ENCODE measurements at places on chromosomes 6 and 20. TPM values are rescaled to one million over a fixed set of nuclear protein-coding genes. Genes with fewer than 3 reads are reported as not detected.
A peak's percentile ranks its signal among the peaks of the same experiment; 100 is the strongest.

DNA sequence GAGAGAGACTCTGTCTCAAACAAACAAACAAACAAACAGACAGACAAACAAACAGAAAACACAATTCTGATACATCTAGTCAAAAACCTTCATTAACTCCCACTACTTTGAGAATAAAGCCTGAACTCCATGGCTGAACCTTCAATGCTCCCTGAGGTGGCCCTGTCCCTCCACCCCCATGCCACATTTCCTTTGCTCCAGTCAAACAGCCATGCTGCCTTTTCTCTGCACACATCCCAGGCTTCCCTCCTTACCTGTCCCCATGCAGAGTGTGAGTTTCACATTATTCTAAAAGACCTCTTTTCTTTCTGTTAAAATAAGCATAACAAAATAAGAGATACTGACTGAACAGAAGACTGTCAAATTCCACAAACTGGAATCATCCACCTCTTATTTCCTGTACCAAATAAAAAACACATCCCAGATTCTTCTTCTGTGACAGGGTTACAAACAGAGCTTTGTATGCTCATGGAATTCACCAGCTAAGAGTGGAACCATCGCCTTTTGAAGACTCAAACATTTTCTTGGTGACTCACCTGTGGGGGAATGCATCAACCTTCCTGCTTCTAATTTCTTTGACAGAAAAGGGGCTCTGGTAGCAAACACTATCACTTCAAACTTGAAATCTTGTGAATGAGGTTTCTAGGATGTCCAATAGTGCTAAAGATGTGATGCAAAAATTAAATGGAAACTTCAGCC is 71.0 kb upstream of the SLC22A16 start:
- no peak overlapping the region for H3K27ac ChIP-seq
- no peak overlapping the region for H3K4me3 ChIP-seq
- H3K36me3 ChIP-seq: no peaks in the 10 kb centered on the region
- no peak for DNase-seq
- H3K27me3 ChIP-seq: no peaks in the 10 kb centered on the region

GRCh38 chr6:167647737-167648470 is 178.8 kb upstream of the AFDN start:
- no peaks in the 10 kb centered on the region for H3K27me3 ChIP-seq
- H3K36me3 ChIP-seq: no peaks in the 10 kb centered on the region
- H3K4me1 ChIP-seq: peaks cover 6% of the 10 kb centered on the region
- no peak overlapping the region for H3K27ac ChIP-seq
- H3K4me3 ChIP-seq: no peak overlapping the region

GRCh38 chr6:133590196-133590595 is 298.7 kb upstream of the TCF21 start:
- H3K36me3 ChIP-seq: no peaks in the 10 kb centered on the region
- H3K4me3 ChIP-seq: no peak overlapping the region
- DNase-seq: no peak
- H3K27me3 ChIP-seq: no peaks in the 10 kb centered on the region
- H3K27ac ChIP-seq: no peak overlapping the region

DNA sequence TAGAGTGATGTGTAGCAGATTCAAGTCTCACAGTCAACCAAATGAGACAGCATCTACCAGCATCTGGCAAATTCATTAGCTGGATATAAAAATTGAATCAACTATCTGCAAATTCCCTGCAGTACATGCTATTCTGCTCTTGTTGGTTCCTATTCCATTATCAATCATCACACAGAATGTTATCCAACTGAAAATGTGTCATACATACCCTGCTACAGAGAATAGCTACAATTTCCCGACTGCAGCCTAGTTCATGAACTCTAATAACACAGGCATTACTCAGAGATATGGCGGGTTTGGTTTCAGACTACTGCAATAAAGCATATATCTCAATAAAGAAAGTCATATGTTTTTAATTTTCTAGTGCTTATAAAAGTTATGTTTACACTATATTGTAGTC is 78.4 kb downstream of the AHI1 start:
- H3K27me3 ChIP-seq: no peaks in the 10 kb centered on the region
- H3K4me1 ChIP-seq: no peaks in the 10 kb centered on the region
- no peak overlapping the region for H3K4me3 ChIP-seq
- H3K36me3 ChIP-seq: no peaks in the 10 kb centered on the region
- no peak for DNase-seq

DNA sequence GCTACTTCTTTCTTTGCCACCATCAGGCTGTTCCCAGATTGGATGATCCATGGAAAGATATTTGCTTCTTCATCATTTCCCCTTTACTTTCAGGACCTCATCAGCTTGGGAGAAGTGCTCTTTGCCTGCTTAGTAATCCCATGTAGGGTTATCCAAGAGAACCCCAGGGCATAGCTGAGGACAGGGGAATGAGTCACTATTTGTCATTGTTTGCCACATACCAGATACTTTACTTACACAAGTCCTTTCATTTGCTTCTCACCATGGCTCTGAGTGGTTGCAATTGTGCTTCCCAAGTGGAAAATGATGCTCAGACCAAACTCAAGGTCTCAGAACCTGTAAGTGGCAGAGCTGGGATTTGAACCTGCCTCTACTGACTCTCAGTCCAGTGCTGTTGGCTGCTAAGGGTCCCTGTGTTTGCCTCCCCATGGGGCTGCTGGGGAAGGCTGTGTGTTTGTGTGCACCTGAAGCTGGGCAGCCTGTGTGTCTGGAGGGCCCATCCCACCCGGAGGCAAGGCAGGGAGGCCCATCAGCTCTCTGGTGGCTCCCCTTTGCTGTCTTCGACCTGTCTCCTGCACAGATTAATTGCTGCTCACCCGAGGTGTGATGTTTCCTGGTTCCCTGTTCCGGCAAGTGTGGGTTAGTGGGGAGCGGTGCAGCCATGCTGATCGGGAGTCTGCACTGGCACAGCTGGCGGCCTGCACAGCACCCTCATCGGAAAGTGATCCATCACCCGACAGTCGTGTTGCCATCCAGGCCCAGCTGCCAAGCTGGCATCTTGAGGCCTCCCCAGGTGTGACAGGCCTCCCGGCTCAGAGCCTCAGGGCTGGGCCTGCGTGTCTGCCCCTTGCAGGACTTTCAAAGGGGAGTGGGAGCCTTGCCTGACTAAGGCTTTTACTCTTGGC is 228.8 kb downstream of the DHX35 start:
- no peaks in the 10 kb centered on the region for H3K36me3 ChIP-seq
- H3K4me3 ChIP-seq: no peak overlapping the region
- no peak overlapping the region for H3K27ac ChIP-seq
- H3K27me3 ChIP-seq: no peaks in the 10 kb centered on the region
- no peaks in the 10 kb centered on the region for H3K4me1 ChIP-seq

- H3K27ac ChIP-seq: no peak overlapping the region
- no peaks in the 10 kb centered on the region for H3K27me3 ChIP-seq
- peaks cover 5% of the 10 kb centered on the region for H3K36me3 ChIP-seq
Measured at GRCh38 chr6:37298958-37299357, 41.0 kb upstream of the TMEM217 start.

- DNase-seq: no peak
- no peak overlapping the region for H3K27ac ChIP-seq
- no peaks in the 10 kb centered on the region for H3K36me3 ChIP-seq
- no peak overlapping the region for H3K4me3 ChIP-seq
Measured at GRCh38 chr6:101322921-101323320, 70.6 kb upstream of the GRIK2 start.

DNA sequence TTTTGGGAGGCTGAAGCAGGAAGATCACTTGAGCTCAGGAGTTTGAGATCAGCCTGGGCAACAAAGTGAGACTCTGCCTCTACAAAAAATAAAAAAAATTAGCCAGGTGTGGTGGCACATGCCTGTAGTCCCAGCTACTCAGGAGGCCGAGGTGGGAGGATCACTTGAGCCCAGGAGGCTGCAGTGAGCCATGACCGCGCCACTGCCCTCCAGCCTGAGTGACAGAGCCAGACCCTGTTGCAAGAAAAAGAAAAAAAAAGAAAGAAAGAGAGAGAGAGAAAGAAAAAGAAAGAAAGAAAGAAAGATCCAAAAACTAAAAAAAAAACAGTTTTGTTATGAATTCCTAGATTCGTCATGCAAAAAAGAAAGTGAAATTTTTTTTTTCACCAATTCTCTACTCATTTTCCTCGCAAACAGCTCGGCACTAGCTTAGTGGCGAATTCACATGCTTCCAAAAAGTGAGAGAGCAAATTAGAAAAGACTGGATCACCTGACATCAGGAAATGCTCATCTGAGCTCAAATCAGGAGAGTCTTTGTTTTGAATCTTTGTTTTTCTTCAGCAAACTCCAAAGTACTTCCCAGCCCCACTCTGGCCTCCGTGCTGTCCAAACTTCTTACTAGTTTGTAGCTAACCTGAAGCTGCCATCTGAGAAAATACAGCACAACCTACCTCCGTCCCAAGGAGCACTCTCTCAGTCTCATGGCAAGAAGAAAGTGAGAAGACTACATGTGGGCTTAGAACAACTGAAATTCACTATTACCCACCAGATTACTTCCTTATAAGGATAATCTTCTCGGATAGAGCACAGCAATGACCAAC is 27.0 kb downstream of the IPCEF1 start:
- DNase-seq: no peak
- no peak overlapping the region for H3K27ac ChIP-seq

DNA sequence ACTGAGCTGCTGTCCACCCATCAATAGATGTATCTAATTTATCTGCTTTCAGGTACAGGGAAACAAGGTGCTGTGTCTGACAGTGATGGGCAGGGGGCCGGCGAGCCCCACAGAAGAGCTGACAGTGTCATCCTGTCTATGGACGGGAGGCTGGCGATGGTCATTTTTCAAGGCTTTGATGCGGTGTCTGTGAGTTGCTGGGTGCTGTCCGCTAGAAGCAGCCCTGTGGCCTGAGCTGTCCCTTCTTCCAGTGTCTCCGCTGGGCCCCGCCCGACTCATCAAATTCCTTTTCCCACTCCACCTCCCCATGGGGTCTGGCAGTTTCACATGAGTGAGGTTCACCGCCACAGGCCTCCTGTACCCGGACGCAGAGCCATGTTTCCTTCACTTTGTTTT is 161.4 kb upstream of the PMEPA1 start:
- no peaks in the 10 kb centered on the region for H3K36me3 ChIP-seq
- DNase-seq: no peak
- H3K27me3 ChIP-seq: no peaks in the 10 kb centered on the region
- no peak overlapping the region for H3K4me3 ChIP-seq
- no peak overlapping the region for H3K27ac ChIP-seq

GRCh38 chr6:108123481-108123929 is 42.3 kb upstream of the NR2E1 start:
- H3K36me3 ChIP-seq: no peaks in the 10 kb centered on the region
- H3K4me1 ChIP-seq: no peaks in the 10 kb centered on the region
- DNase-seq: peak; percentile 18
- H3K4me3 ChIP-seq: no peak overlapping the region
- peaks cover 92% of the 10 kb centered on the region for H3K27me3 ChIP-seq

- H3K36me3 ChIP-seq: no peaks in the 10 kb centered on the region
- peak; percentile 83 for DNase-seq
- no peak overlapping the region for H3K27ac ChIP-seq
- H3K27me3 ChIP-seq: no peaks in the 10 kb centered on the region
- no peak overlapping the region for H3K4me3 ChIP-seq
- no peaks in the 10 kb centered on the region for H3K4me1 ChIP-seq
Measured at GRCh38 chr20:58485393-58485792, 29.8 kb downstream of the APCDD1L start.

- no peaks in the 10 kb centered on the region for H3K4me1 ChIP-seq
- no peak overlapping the region for H3K4me3 ChIP-seq
- no peak overlapping the region for H3K27ac ChIP-seq
- DNase-seq: no peak
- H3K36me3 ChIP-seq: no peaks in the 10 kb centered on the region
- no peaks in the 10 kb centered on the region for H3K27me3 ChIP-seq
Measured at GRCh38 chr6:12467706-12468670, 177.8 kb downstream of the EDN1 start.

- peaks cover 6% of the 10 kb centered on the region for H3K4me1 ChIP-seq
- H3K36me3 ChIP-seq: no peaks in the 10 kb centered on the region
- H3K27me3 ChIP-seq: no peaks in the 10 kb centered on the region
- DNase-seq: no peak
- no peak overlapping the region for H3K4me3 ChIP-seq
Measured at GRCh38 chr6:132481189-132481588, 31.7 kb downstream of the STX7 start.

- no peaks in the 10 kb centered on the region for H3K4me1 ChIP-seq
- H3K36me3 ChIP-seq: peaks cover 34% of the 10 kb centered on the region
- no peak overlapping the region for H3K27ac ChIP-seq
Measured at GRCh38 chr6:152142105-152142504, 334.6 kb downstream of the ESR1 start.

DNA sequence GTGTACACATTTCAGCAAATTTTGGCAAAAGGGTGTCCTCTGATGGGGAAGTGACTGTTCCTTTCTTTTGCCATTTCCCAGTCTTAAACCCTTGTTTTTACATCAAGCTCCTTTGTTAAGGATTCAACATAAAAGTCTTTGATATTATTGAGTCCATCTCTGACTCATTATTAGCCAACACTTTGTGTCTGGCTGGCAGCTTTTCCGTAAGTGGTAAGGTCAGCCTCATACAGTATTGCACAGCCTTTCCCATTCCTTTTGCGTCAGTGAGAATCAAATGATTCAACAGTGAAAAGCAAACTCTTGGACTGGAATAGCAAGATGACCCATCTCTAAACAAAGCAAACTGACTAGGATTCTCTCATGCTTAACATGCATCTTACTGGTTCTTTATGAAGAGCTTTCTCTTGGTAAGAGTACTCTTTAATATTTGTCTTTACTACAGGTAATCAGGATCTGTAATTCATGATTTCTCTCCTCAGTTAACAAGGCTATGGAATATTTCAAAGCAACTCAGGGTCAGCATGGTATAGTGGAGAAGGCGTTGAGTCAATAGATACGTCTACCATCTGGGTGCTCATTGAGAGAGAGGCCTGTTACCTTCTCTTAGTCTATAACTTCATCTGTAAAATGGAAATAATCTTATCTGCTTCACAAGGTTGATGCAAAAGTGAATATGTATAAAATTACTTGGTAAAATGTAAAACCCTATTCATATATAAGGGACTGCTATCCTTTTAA is 183.6 kb downstream of the PRL start:
- no peak overlapping the region for H3K27ac ChIP-seq
- DNase-seq: peak; percentile 78
- H3K27me3 ChIP-seq: no peaks in the 10 kb centered on the region

- no peaks in the 10 kb centered on the region for H3K4me1 ChIP-seq
- H3K4me3 ChIP-seq: no peak overlapping the region
Measured at GRCh38 chr20:46990017-46990595, 95.5 kb downstream of the EYA2 start.

LY6G6D gene
- not detected for total RNA-seq

DLL1 gene
- total RNA-seq: 16.9 TPM

OTOR gene
- not detected for total RNA-seq

GRIK2 gene
- total RNA-seq: 5.1 TPM

MYBL2 gene
- total RNA-seq: 4.7 TPM

TEAD3 gene
- 19.2 TPM for total RNA-seq

NFATC2 gene
- 8.7 TPM for total RNA-seq

PLN gene
- total RNA-seq: 8.0 TPM

CCDC28A gene
- total RNA-seq: 15.1 TPM

CNKSR3 gene
- 14.5 TPM for total RNA-seq
